ENCODE measurements at places on chromosomes 1 and 21. TPM values are rescaled to one million over a fixed set of nuclear protein-coding genes. Genes with fewer than 3 reads are reported as not detected.

DNA sequence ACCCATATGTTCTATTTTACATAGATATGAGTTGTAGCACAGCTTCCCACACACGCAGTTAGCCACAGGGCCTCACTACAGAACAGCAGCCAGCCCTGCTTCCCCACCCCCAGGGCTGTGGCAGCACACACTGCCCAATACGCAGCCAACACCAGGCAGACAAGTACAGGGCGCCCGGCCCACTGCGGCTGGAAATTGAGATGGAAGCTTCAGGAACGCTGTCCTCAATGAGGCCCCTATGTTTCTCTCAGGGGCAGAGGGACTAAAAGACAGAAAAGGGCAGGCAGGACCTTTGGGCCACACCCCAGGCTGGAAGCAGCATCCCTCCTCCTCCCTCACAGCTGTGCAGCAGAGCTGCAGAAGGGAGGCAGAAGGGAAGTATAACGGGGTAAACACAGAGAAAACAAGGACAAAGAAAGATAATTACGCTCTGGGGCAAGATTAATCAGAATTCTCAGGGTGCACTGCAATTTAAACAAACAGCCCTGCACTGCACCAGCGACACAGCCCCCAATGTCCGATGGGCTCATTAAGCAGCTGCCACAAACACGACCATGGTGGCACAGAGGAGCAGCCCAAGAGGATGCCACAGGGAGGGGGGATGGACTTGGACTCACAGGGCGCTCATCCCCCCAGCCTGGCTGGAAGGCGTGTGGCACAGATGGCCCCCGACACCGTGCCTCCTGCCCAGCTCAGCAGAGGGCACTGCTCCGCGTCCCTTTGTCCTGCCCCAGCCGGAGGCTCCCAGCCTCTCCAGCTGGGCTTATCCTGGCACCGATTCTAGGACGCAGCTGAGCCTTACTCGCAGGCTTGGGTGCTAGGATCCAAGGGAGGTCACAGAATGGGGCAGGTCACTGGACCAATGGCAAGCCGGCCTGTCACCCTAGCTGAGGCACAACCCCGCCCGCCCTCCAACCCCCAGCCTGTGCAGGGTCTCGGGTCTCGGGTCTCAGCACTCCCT lies 14.2 kb downstream of the WDR4 start:
- peaks cover 59% of the 10 kb centered on the region for H3K36me3 ChIP-seq
- H3K27me3 ChIP-seq = no peaks in the 10 kb centered on the region
- no peak overlapping the region for H3K27ac ChIP-seq
- no peak for DNase-seq
- H3K4me1 ChIP-seq = no peaks in the 10 kb centered on the region
- H3K4me3 ChIP-seq = no peak overlapping the region

The SHISA4 gene
- polyA plus RNA-seq = 0.12 TPM

DNA sequence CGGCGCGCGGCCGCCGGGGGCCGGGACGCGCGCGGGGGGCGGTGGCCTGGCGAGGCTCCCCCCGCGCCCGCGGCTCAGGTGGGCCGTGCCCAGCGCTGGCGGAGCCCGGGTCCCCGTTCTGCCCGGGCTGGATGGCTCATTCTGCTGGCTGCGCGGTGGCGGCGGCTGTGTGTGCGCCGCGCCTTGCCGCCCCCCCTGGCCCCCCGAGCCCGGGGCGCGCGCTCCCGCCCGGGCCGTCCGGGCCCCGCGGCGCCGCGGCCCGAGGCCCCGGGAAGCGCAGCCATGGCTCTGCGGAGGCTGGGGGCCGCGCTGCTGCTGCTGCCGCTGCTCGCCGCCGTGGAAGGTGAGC lies at the start of gene EPHB2:
Gene EPHB2, plus strand, starts transcription at position 139 of the 349 bp plus-strand sequence. Its CDS starts 144 bp downstream, at position 283.
- DNase-seq = no peak
- H3K4me3 ChIP-seq = no peak within 1 kb of the TSS
- no peak within 1 kb of the TSS for H3K27ac ChIP-seq
- H3K36me3 ChIP-seq = no peaks in the 10 kb centered on the region

- H3K27ac ChIP-seq = peak overlapping the region; percentile 42
- H3K4me3 ChIP-seq = no peak overlapping the region
- peaks cover 25% of the 10 kb centered on the region for H3K4me1 ChIP-seq
- no peaks in the 10 kb centered on the region for H3K36me3 ChIP-seq
- DNase-seq = peak; percentile 9
- H3K27me3 ChIP-seq = no peaks in the 10 kb centered on the region
Observed at GRCh38 chr1:178411756-178412399, 84.9 kb downstream of the CLEC20A start.

GRCh38 chr1:5950201-5950895 lies 41.9 kb downstream of the NPHP4 start:
- H3K27me3 ChIP-seq = no peaks in the 10 kb centered on the region
- peaks cover 15% of the 10 kb centered on the region for H3K4me1 ChIP-seq
- H3K36me3 ChIP-seq = no peaks in the 10 kb centered on the region
- H3K27ac ChIP-seq = no peak overlapping the region
- H3K4me3 ChIP-seq = no peak overlapping the region

The FAM78B gene
- polyA plus RNA-seq = 0.22 TPM

GRCh38 chr21:27024301-27024700 lies 57.4 kb upstream of the ADAMTS5 start:
- no peak overlapping the region for H3K27ac ChIP-seq
- no peaks in the 10 kb centered on the region for H3K27me3 ChIP-seq
- no peak for DNase-seq
- H3K36me3 ChIP-seq = no peaks in the 10 kb centered on the region

- H3K27ac ChIP-seq = peak overlapping the region; percentile 69
- no peaks in the 10 kb centered on the region for H3K27me3 ChIP-seq
- peak overlapping the region; percentile 2 for H3K4me3 ChIP-seq
- H3K4me1 ChIP-seq = peaks cover 20% of the 10 kb centered on the region
- H3K36me3 ChIP-seq = no peaks in the 10 kb centered on the region
Observed at GRCh38 chr1:89279011-89279466, 6.4 kb upstream of the GBP5 start.

The ZSWIM5 gene
- 0.36 TPM for polyA plus RNA-seq

DNA sequence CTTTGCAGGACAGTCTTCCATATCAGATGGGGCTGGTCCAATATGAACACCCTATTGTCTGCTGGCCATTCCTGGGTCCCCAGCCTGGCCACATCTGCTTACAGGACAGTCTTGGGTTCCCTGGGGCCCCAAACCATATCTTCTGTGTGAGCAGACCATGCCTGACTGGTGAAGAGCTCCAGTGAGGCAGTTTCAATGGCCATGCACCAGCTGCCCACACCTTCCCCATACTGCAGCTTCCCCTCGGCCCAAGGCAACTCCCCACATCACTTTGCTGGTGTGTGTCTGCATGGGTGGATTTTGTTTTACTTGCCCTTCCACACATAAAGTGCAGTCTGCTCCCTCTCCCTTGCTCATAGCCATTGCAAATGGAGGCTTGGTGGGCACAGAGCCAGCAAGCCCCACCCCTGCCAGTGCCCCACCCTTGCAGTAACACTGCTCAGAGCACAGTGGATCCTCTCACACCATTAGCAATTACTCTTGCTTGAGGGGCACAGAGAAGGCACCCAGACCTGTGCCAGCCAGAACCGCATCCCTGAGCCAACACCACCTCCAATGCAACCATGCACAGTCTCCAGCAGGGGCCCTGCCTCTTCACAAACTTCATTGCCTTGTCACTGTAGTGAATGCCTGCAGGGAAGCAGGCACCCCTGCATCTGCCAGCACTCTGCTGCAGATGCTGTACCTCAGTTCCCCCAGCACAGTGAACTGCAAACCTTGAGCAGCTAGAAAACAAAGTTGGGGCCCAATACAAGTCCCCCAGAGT lies 474.5 kb upstream of the BEND5 start:
- H3K27me3 ChIP-seq = no peaks in the 10 kb centered on the region
- DNase-seq = no peak
- no peak overlapping the region for H3K4me3 ChIP-seq
- H3K36me3 ChIP-seq = no peaks in the 10 kb centered on the region
- H3K4me1 ChIP-seq = no peaks in the 10 kb centered on the region
